ENCODE measurements at places on chromosomes 1 and 21.

DNA sequence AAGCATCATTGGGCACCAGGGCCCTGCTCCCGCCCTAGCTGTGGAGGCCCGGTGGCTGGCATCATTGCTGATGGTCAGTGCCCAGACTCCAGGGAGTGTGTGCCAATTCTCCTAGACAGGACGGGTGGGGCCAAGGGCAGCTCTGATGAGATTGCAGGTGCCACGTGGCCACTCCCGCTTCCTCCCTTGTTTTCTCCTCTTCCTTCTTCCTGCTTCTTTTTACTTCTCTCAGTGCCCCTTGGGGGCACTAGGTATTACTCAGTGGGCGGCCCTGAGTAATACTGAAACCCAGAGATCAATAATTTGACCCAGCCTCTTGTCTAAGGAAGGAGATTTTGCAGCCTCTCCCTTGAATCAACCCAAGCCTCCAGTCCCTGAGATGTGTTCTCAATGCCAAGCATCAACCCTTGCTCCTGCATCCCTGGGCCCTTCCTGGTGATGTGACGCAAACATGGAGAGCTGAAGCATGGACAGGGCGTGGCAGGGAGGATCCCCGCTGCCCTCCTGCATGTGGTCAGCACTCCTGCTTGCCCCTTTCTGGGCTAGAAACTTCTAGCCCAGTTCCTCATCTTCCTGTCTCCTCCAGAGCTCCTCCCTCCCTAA is 32.4 kb downstream of the CDK18 start:
- DNase-seq = no peak

DNA sequence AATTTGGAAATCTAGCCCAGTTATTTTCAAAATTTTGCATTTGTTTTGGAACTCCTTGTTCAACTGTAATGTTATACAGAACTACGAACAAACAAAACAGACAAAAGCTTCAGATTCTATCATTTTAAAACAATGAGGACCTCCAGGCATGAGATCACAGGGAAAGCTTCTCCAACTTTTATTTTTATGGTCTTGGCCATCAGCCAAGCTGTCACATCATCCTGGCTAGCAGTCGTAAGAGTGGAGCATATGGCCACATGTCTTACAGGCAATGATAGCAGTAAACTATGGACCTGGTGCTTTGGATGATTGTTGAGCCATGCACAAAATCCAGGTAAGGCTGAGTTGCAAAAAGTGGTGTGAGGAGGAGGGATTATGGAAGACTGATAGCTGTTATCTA is 299.6 kb downstream of the LMX1A start:
- DNase-seq = no peak

GRCh38 chr1:245608271-245608670 is 453.5 kb downstream of the KIF26B start:
- DNase-seq = no peak

DNA sequence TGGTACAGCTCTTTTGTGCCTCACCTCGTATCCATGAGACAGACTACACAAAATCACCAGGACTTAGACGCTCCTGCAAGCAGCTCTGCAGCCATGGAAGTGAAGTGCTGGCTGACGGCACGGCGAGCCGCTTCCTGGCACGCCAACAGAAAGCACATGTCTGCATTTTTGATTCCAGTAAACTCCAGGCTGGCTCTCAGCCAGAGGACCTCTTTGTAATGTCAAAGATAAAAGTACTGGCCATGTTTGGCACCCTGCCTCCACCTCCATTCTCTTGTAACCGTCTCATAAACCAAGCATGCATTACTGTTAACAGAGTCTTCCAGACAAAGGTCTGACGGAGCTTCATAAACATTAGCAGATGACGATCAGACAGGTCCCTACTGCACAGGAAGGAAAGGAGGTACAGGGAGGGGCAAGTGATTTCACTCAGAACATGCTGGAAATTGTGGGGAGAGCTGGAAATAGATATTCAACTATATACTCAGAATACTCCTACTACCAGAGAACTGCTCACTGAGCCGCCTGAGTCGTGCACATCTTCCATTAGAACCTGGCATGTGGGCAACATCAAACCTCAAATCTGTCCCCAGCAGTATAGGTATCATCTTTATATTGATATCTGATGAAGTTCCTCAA is 632.0 kb downstream of the SMYD3 start:
- DNase-seq = no peak

GRCh38 chr1:233631810-233632405 is 18.0 kb downstream of the KCNK1 start:
- DNase-seq = no peak

GRCh38 chr1:211699059-211699458 is 23.6 kb upstream of the NEK2 start:
- no peak for DNase-seq

GRCh38 chr21:36489103-36489775 is 9.3 kb upstream of the CLDN14 start:
- DNase-seq = no peak

GRCh38 chr1:153586347-153586746 is 20.7 kb upstream of the S100A2 start:
- DNase-seq = no peak

All from inflammatory macrophage treated with lipopolysaccharide for 1 hour (primary cell).